HFF-Myc (cell line): ENCODE measurements at places on chromosomes 7 and 10.
A peak's percentile ranks its signal among the peaks of the same experiment; 100 is the strongest.

DNA sequence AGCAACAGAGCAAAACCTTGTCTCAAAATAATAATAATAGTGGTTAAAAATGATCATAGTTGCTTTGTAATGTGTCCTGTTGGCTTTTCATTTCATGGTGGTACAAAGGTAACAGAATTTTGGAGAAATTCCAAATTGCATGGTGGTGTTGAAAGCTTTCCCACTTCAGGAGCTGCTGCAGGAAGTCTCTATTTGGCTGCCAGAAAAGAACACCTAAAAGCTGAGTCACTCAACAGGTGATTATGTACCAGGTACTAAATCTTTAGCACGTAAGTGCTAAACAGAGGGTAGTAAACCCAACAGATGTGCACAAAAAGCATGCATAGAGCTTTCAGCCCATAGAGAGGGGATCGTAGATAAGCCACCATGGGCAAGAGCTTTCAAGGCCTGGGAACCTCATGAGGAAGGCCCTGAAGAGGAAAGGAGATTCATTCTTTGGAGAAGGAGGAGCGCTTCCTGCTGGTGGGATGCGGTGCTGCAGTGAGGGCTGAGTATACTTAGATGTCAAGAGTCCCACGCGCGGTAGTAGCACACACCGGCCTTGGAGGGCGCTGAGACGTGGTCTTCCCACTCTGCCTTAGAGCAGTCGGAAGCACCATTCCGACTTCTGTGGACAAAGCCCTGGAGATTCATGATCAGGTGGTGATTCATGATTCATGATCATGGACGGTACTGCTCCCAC lies 118.7 kb downstream of the RALA start:
- no peak for DNase-seq

GRCh38 chr7:22642454-22642853 lies 84.5 kb upstream of the IL6 start:
- no peak for DNase-seq

- no peak for DNase-seq
Observed at GRCh38 chr7:24700521-24701260, 56.6 kb downstream of the GSDME start.

- no peak for DNase-seq
Observed at GRCh38 chr10:44771233-44771995, 139.7 kb upstream of the TMEM72 start.

GRCh38 chr10:78716043-78716660 lies 352.6 kb upstream of the ZMIZ1 start:
- no peak for DNase-seq

DNA sequence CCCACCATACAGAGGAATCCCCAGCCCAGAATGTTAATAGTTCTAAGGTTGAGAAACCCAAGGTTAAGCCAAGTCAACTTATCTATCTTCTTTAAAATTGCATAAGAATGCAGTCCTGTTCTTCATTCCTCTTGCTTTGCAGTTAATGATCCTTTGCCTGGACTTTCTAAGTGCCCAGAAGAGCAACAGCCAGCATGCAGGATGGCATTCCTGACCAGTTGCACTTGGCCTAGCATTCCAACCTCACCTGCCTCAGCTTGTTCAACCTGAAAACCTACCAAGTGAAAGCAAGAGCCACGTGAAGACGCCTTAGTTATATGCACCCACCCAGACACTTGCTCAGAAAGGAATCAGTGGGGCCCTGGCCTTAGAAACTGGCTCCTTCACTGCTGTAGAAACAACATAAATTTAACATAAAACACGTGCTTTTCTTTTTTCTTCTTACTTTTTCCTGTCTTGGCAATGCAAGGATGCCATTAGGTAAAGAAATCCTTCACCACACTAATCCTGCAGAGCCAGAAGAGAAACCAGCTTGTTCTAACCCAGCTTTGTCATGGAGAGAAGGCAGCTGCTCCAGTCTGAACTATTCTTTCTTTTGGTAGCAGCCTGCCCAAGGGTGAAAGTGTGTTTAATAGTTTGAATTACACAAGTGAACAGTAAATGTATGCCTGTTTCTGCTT lies 25.0 kb downstream of the EGFR start:
- DNase-seq: no peak

GRCh38 chr10:85193796-85194195 lies 865.4 kb downstream of the CCSER2 start:
- DNase-seq: no peak

DNA sequence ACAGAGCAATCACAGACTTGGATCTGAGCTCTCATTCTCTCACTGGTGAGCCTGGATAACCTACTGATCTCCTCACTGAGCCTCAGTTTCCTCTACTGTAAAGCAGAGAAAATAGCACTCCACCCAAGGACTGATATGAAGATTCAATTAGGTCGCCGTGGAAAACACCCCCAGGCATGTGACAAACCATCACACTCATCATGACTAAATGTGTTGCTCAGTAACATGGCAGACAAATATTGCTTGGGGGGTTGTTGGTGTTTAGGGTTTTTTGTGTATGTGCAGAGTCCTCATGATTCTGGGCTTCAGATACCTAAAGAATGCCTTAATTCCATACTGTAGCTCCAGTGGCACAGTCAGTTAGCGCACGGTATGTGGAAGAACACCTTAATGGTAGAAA lies 122.1 kb upstream of the TCF7L2 start:
- no peak for DNase-seq

DNA sequence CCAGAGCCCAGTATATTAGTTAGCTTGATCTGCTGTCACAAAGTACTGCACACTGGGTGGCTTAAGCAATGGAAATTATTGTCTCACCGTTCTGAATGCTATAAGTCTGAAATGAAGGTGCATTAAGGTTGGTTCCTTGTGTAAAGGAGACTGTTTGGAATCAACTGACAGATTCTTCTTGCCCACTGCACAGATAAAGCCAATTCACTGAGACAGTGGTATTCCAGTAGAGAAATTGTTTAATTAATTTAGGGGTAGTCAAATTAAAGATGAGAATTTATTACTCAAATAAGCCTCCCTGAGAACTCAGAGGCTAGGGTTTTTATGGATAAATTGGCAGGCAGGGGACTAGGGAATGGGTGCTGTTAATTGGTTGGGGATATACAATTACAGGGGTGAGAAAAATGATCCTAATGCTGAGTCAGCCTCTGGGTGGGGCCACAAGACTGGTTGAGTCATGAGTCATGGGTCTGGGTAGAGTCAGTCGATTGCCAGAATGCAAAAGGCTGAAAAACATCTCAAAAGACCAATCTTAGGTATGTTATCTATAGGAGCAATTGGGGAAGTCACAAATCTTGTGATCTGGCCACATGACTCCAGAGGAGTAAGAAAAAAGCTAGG lies 23.5 kb upstream of the SAMD9L start:
- DNase-seq: no peak

DNA sequence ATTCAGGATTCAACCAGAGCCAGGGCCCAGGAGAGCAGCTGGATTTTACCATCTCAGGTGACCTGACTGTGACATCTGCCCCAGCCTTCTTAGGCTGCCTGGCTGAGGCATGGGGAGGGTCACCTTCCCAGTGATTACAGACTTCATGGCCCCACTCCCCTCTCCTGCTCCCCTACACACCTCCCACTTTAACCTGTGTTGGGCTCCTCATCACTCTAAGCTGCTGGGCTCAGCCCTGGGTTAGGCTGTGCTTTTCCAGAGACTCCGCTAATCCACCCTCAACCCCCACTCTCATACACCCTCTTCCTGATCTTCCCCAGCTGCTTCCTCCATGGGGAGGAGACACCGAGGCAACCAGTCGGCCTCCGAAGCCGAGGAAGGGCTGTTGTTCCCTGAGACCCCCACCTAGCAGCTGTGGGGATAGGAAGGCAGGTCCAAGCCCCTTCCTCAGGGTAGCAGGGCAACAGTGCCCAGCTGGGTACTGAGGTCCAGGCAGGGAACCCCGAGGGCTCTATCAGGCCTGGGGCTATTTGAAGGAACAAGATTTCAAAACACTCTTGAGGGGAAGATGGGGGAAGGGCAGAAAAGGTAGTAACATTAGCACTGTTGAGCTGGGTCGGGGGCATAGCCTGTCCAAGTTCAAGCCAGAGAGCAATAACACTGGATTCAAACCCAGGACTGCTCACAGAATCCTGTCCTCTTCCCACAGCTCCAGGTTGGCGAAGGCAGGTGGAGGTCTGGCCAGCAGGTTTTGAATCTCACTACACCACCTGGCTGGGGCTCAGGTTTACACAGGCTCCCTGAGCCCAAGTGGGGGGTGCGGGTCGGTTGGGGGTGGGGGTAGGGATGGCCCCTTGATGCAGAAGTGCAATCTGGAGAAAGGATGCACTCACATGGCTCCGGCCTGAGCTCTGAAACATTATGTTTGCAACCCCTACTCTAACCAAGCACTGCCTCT lies 1.8 kb downstream of the IMPDH1 start:
- no peak for DNase-seq

- no peak for DNase-seq
Observed at GRCh38 chr7:112172870-112173567, 33.2 kb downstream of the DOCK4 start.

GRCh38 chr10:24556750-24557742 lies 166.6 kb downstream of the ARHGAP21 start:
- peak; percentile 59 for DNase-seq

GRCh38 chr7:35260246-35260645 lies 6.3 kb upstream of the TBX20 start:
- no peak for DNase-seq

DNA sequence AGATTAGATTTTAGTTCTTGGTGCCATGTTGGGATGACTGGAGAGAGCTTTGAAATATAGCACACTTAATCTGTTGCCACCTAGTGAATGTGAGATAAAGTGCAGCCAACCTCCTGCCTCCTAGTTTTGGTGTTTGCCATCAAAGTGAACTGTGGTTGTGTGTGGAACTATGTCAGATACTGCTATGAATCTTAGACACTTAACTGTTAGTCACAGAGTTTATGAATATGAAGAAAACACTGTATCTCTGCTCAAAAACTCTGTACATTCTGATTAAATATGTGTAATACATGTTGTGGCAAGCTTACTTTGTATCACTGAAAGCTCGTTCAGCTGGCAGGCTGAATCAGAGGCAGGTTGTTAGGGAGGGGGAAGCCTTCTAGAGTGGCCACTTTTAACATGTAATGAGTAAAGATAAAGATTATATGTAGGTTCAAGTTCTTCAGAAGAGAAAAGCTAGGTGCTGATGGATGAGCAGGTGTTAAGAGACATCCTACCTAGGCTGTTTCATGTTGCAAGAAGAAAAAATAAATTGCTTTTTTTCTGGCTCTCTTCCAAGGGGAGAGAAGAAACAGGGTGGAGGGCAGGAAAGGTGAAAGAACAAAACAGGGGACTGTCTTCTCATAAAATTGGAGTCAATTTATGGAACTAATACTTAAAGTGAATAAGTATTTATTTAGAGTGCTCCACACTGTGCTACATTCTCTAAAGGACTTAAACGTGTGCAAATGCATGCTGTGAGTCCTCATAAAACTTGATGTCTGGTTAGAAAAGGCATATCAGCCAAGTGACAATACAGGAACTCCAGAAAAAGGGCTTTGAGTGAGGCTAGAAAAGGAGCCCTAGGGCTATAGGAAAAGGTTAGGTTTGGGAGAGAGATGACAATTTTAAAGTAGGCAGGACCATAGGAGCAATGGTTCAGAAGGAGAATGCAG lies 14.1 kb upstream of the LAMB1 start:
- DNase-seq: no peak

- no peak for DNase-seq
Observed at GRCh38 chr7:2955269-2955668, 88.4 kb downstream of the CARD11 start.

- DNase-seq: no peak
Observed at GRCh38 chr7:139192014-139192706, 38.9 kb upstream of the UBN2 start.

DNA sequence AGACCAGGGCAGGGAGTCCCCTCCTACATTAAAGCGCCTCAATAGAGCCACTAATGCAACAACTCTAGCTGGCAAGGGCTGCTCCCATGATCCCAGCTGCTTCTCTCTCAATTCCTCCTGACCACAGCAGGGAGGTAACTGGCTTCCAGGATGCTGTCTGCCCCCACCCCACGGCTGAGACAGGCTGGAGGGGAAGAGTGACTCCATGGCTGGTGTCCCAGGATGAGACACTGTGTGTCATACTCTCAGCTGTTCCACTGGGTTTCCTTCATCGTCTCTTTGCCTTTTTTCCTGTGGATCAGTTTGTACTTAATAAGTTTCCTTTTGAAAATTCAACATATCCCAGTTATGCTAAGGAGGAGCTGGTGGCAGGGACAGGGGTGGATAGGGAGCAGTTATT lies 27.7 kb upstream of the MYH16 start:
- DNase-seq: no peak

DNA sequence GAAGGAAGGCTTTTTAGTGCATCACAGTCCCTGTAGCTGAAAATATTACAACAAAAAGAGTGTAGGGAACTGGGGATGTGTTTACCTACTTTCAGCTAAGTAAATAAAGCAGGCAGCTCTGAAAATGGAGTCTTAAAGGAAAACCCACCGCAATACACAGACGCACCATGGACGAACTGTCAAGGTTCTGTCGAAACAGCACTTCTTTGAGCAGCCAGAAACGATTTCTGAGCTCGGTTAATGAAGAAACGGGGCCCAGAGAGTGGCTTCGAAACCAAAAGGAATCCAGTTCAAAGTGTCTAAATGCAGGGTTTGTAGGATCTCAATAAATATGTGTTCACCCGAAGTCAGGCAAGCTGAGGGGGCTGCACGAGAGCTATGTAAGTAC lies 275.4 kb upstream of the NEBL start:
- no peak for DNase-seq

- DNase-seq: no peak
Observed at GRCh38 chr7:7816084-7816483, 97.7 kb upstream of the RPA3 start.

DNA sequence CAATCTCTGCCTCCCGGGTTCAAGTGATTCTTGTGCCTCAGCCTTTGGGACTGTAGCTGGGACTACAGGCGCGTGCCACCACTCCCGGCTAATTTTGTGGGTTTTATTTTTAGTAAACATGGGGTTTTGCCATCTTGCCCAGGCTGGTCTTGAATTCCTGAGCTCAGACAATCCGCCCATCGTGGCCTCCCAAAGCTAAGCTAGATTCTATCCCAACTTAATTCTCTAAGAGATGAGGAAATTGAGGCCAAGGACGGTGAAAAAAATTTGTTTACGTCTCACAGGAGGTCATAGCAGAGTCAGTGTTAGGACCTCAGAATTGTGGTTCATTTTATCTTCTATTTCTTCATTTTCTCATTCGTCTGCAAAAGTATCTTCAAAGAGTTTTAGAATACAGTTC lies 6.1 kb downstream of the CCAR1 start:
- DNase-seq: no peak

DNA sequence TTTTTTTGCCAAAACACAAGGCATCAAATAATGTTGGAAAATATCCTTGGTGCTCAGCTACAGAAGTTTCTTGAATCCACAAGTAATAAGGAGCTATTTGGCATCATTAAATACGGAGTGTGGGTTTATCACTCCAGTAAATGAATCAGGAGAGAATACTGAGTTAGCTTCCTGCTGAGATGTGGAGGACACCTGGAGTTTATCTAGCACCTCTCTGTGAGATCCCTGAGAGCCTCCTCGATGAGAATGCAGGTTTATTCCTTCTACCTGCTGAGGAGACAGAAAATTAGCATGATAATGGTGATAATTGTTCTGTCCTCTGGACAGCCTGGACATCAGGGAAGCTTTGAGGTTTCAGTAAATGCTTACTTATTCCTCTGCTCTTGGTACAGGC lies 40.5 kb downstream of the NRG3 start:
- DNase-seq: no peak

GRCh38 chr7:142334236-142334635 lies 76.4 kb upstream of the PRSS58 start:
- DNase-seq: no peak

GRCh38 chr10:28807760-28808613 lies 130.7 kb downstream of the BAMBI start:
- DNase-seq: no peak

GRCh38 chr10:26556748-26557640 lies 118.9 kb downstream of the APBB1IP start:
- peak; percentile 4 for DNase-seq
